Stimulated activated CD8-positive, alpha-beta memory T cell treated with anti-CD3 and anti-CD28 coated beads, Interleukin-4, amount 100 ng/mL, for 4 hours (primary cell): ENCODE measurements at places on chromosomes 16 and 17.

- DNase-seq: no peak
These were observed 55.7 kb downstream of the SOX9 start for GRCh38 chr17:72176516-72176851.

GRCh38 chr16:78130950-78131349 is 31.5 kb downstream of the WWOX start:
- DNase-seq: no peak

DNA sequence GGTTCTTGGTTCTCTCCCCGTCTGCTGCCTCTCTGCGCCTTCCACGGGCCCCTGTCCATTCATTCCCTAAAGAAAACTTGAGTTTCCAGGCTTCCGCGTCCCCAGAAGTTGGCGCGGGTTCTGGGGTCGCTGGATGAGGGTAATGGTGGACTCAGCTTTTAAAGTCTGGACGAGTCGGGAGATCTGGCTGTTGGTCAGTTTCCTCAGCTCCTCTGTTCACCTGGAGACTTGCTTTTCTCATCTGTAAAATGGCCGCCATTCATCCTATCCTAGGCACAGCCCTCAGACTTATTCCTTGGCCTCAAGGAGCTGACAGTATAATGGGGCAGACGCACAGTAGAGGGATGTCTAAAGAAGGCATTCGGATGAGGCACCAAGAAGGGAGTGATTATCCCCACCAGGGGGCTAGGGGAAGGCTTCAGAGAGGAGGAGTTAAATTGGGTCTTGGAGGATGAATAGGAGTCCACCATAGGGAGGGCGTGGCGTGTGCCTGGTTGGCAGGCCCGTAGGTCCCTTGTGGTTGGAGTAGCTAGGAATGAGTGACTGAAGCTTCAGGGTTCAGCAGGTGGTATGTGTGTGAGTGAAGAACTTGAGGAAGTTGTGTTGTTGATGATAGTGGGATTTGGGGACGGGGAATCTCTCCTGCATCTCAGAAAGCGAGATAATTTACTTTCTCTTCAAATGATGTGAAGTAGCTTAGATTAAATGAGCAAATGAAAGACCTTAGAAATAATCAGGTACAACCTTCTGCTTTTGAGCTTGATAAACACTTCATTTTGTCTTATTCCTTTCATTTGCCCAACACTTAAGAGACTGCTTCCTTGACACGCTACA is 652 bp downstream of the VPS35L start:
- DNase-seq: no peak

DNA sequence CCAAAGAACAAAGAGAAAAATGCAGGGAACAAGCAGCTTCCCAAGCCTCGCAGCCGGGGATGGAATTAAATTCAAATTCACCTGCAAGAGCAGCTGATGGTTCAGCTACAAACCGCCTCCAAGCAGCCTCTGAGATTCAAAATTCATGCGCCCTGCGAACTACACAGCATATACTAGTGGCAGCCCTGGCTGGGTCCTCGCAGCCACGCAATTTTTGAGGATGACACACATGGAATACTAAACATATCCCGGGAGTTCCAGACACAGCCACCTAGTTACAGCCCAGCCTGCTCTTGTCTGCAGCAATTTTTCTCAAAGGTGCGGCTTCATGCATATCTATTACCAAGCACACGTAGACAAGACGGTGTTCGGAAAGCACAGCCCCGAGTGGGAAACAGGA is 35.9 kb upstream of the KIFC3 start:
- no peak for DNase-seq

DNA sequence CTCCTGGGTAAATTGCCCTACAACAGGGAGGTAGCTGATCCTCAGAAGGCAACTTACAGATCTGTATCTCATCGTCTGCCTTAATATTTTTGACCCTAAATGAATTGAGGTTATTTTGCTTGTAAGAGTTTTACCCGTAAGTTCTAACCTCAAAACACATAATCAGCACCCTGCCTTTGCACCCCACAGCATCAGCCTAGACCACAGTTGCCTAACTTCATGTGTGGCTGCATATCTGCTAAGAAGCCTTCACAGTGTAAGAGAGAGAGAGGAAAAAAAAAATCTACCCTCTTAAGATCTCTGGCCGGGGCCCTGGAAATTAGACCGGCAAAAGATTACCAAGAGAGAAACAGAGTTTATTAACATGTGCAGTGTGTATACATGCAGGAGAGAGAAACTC is 76.9 kb downstream of the ARHGAP44 start:
- no peak for DNase-seq

DNA sequence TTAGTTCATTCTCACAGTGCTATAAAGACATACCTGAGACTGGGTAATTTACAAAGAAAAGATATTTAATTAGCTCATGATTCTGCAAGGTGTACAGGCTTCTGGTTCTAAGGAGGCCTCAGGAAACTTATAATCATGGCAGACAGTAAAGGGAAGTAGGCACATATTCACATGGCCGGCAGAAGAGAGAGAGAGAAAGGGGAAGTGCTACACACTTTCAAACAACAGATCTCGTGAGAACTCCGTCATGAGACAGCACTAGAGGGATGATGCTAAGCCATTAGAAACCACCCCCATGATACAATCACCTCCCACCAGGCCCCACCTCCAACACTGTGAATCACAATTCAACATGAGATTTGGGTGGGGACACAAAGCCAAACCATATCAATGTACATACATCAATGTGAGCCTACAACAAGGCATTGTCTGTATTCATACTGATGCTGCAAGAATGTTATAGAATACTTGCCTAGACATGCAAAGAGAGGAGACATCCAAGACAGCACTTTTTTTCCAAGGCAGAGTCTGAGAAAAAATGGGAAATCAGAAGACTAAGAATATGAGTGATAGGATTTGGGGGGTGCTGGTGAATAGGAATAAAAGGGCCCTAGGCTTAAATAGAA is 114.8 kb upstream of the XYLT1 start:
- no peak for DNase-seq

- DNase-seq: no peak
These were observed 23.4 kb upstream of the ZFHX3 start for GRCh38 chr16:73071131-73071940.

- DNase-seq: no peak
These were observed 46.2 kb downstream of the TUBD1 start for GRCh38 chr17:59846394-59847165.

GRCh38 chr16:52914428-52914827 is 138.3 kb downstream of the CHD9NB start:
- no peak for DNase-seq
